ENCODE measurements at places on chromosomes 16 and 17. TPM values are rescaled to one million over a fixed set of nuclear protein-coding genes. Genes with fewer than 3 reads are reported as not detected.

The CTCF gene
- 78.0 TPM for total RNA-seq

- H3K27ac ChIP-seq = no peak overlapping the region
- no peaks in the 10 kb centered on the region for H3K27me3 ChIP-seq
- H3K4me3 ChIP-seq = no peak overlapping the region
- no peak for DNase-seq
These were observed 7.3 kb downstream of the NT5C start for GRCh38 chr17:75124041-75124818.

The WNT9B gene
- 0.33 TPM for total RNA-seq

GRCh38 chr16:77430787-77431585 lies 3.8 kb downstream of the ADAMTS18 start:
- no peak for DNase-seq
- peak overlapping the region; percentile 74 for H3K4me3 ChIP-seq
- peaks cover 3% of the 10 kb centered on the region for H3K4me1 ChIP-seq
- H3K27me3 ChIP-seq = peaks cover 23% of the 10 kb centered on the region
- no peak overlapping the region for H3K27ac ChIP-seq

GRCh38 chr17:34765291-34765690 lies 185.9 kb downstream of the TMEM132E start:
- H3K4me1 ChIP-seq = no peaks in the 10 kb centered on the region
- peaks cover 8% of the 10 kb centered on the region for H3K27me3 ChIP-seq
- no peaks in the 10 kb centered on the region for H3K36me3 ChIP-seq
- no peak overlapping the region for H3K4me3 ChIP-seq

- peaks cover 50% of the 10 kb centered on the region for H3K36me3 ChIP-seq
- peaks cover 3% of the 10 kb centered on the region for H3K4me1 ChIP-seq
- H3K4me3 ChIP-seq = no peak overlapping the region
- DNase-seq = no peak
- no peak overlapping the region for H3K27ac ChIP-seq
- no peaks in the 10 kb centered on the region for H3K27me3 ChIP-seq
These were observed 16.4 kb downstream of the GGA3 start for GRCh38 chr17:75245011-75245410.

The CDH1 gene
- 123 TPM for total RNA-seq

DNA sequence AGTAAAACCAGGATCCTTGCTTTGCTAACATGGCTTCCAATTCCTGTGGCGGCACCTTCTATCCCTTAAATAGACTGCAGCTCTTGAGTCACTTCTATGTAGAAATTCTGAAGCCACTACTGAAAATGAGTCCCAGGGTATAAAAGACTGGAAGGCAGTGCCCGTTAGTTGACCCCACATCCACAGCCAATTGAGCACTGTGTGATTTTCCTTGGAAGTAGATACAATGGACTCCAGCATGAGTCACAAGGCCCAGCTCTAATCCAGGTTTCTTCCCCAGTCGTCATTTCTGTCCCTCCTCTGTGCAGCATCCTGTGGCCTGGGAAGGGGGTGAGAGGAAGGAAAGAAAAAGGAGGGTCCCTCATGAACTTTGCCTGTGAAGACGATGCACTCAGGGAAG lies 69.5 kb downstream of the HLF start:
- H3K36me3 ChIP-seq = no peaks in the 10 kb centered on the region
- H3K27me3 ChIP-seq = no peaks in the 10 kb centered on the region
- H3K27ac ChIP-seq = no peak overlapping the region
- no peak for DNase-seq
- no peaks in the 10 kb centered on the region for H3K4me1 ChIP-seq
- H3K4me3 ChIP-seq = no peak overlapping the region

The NPIPA7 gene
- total RNA-seq = 13.5 TPM

- peak overlapping the region; percentile 88 for H3K4me3 ChIP-seq
- no peak overlapping the region for H3K27ac ChIP-seq
- H3K36me3 ChIP-seq = peaks cover 24% of the 10 kb centered on the region
- H3K4me1 ChIP-seq = peaks cover 14% of the 10 kb centered on the region
- H3K27me3 ChIP-seq = no peaks in the 10 kb centered on the region
- peak; percentile 54 for DNase-seq
These were observed 1.6 kb downstream of the ATP6V0C start for GRCh38 chr16:2515180-2515851.

DNA sequence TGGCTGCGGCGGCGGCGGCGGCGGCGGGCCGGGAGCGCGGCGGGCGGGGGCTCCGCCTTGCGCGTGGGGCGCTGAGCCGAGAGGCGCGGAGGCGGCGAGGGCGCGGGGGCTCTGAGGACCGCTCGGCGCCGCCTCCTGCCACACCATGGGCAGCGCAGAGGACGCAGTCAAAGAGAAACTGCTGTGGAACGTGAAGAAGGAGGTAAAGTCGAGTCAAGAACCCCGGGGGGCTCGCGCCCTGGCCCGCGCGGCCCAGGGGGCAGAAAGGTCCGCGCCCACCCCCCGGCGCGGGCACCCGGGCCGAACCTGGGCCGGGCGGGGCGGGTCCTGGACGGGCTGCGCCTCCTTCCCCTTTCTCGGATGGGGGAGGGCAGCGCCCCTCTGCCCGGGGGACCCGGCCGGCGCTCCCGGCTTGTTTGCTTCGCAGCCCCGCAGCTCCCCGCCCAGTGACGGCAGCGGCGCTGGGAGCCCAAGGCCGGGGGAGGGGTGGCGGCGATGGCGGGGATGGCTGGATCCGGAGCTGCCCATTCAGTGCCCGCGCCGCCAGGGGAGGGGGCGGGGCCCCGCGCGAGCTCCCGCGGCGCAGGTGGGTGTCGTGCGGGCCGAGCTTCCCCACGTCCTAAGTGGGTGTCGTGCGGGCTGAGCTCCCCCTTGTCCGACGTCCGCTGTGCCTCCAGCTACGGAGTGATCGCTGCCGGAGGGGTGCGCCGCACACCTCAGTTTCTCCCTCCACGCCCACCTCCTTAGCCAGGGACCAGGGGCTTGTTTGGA lies 428 bp downstream of the SGSM2 start:
- H3K4me1 ChIP-seq = peaks cover 11% of the 10 kb centered on the region
- peaks cover 31% of the 10 kb centered on the region for H3K36me3 ChIP-seq
- no peaks in the 10 kb centered on the region for H3K27me3 ChIP-seq
- H3K27ac ChIP-seq = peak overlapping the region; percentile 24

The WWP2 gene
- total RNA-seq = 50.0 TPM

GRCh38 chr17:72976971-72977770 lies 115.3 kb downstream of the SLC39A11 start:
- no peak overlapping the region for H3K27ac ChIP-seq
- no peaks in the 10 kb centered on the region for H3K36me3 ChIP-seq
- DNase-seq = peak; percentile 67
